Right cardiac atrium (tissue), 5 donors: ENCODE measurements at places on chromosomes 1 and 21. TPM values are rescaled to one million over a fixed set of nuclear protein-coding genes. Genes with fewer than 3 reads are reported as not detected.

Gene NBPF4
- not detected for total RNA-seq

Gene NGF
- 7.4 TPM for total RNA-seq

Gene LEFTY2
- 1.1 TPM for total RNA-seq

DNA sequence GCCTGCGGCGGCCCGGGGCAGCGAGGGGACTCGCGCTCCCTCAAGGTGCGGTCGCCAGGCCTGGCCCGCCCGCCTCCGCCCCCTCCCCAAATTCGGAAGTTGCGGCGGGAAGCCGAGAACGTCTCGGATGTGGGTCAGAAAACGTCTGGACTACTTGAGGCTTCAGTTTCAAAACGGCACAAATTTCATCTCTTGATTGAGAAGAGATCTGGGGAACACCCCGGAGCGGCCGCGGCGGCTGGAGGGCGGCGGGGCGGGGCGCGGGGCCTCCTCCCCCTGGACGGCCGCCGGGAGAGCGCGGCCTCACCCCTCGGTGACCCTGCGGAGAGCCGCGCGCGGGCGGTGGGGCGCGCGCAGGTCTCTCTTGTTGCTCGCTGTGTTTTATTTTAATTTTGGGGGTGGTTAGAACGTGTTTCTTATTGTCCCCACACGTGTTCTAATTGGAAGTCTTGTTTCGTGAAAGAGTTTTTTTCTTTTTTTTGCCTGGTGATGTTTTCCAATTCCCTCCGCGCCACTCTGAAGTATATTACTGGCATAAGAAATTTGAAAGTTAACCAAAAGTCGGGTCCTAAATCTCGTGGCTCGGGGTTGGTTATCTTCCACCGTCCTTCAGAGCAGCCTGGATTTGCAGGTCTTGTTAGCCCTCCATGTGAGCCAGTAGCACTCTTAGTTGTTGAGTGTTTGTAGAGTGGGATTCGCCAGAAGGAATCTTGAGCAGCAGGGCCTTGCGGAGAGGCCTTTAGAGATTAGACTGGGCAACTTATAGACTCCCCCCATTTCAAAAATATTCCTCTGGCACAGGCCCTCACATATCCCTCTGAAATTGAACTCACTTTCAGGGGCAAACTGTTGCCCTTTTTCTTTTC, 749 bp downstream of the PCBP3 start:
- DNase-seq: peak; percentile 53

DNA sequence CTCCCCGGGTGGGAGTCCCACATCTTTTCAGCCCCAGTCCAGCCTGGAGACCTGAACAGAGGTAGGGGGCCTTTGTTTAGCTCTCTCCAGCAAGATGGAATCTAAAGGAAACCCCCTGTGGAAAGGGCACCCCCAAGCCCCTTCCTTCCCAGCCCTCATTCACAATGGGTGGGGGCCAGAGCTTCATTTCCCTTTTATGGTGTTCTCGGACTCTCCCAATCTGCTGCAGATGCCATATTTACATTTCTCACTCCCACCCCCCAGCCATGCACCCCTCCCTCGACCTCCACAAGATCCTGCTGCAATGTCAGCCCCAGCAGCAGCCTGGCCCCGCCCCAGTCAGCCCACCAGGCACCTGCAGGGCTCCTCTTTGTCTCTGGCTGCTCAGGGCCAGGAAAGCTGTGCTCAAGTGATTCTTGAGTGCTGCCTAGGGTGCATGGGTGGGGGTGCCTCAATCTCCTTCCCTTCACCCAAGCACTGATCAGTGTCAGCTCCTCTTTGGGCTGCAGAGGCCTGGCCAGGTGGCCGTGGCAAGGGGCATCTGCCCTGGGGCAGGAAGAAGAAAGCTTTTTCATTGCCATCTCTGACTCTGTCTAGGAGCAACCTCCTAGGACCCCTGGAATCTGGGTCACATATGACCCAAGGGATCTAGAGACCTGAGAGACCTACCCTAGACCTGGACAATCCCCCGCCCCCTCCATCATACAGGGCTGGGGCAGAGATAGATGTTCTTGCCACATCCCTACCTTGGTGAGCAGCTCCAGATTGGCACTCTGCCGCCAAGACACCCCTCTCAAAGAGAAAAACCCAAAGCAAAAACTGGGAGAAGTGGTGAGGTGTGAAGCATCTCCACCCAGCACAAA, 1.7 kb downstream of the KIF21B start:
- DNase-seq: peak; percentile 57

GRCh38 chr1:200343874-200344273, 66.0 kb downstream of the ZNF281 start:
- DNase-seq: no peak

DNA sequence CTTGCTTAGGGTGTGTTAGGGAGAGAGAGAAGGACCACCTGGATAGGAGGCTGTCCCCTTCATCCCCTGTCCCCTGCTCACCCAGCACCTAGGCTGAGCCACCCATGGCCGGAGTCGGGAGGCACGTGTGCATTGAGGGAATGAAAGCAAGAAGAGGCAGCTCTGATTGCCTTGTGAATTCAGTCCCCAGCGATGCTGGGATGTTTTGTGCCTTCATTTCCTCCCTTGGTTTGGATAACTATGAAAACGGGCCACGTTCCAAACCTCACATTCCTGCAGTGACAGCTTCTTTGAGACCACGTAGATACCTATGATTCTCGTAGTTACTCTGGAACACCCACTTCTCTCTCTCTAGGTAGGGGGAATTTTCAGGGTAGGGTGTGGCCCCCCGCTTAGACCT, 67.1 kb downstream of the MAN1C1 start:
- DNase-seq: no peak

- DNase-seq: no peak
Measured at GRCh38 chr1:19021845-19022244, 65.4 kb upstream of the IFFO2 start.

- DNase-seq: peak; percentile 44
Measured at GRCh38 chr1:1285611-1286311, 5.5 kb downstream of the SCNN1D start.

GRCh38 chr1:44714944-44715571, 15.9 kb downstream of the RNU5D-1 start:
- DNase-seq: peak; percentile 62
